Pancreas (tissue), 10 donors: ENCODE measurements at places on chromosomes 2 and 18.

GRCh38 chr18:42004653-42005052 lies 49.6 kb downstream of the PIK3C3 start:
- H3K4me1 ChIP-seq = no peaks in the 10 kb centered on the region
- H3K27ac ChIP-seq = no peak overlapping the region
- DNase-seq = no peak
- H3K27me3 ChIP-seq = no peaks in the 10 kb centered on the region
- no peaks in the 10 kb centered on the region for H3K36me3 ChIP-seq
- H3K4me3 ChIP-seq = no peak overlapping the region

GRCh38 chr2:104407641-104408040 lies 446.3 kb upstream of the POU3F3 start:
- no peaks in the 10 kb centered on the region for H3K4me1 ChIP-seq
- no peak overlapping the region for H3K27ac ChIP-seq
- H3K27me3 ChIP-seq = no peaks in the 10 kb centered on the region
- no peak for DNase-seq

GRCh38 chr2:217449444-217449843 lies 553.4 kb downstream of the TNS1 start:
- DNase-seq = no peak
- H3K36me3 ChIP-seq = no peaks in the 10 kb centered on the region
- H3K27me3 ChIP-seq = no peaks in the 10 kb centered on the region

- H3K4me3 ChIP-seq = no peak overlapping the region
- H3K27ac ChIP-seq = no peak overlapping the region
- no peaks in the 10 kb centered on the region for H3K4me1 ChIP-seq
- H3K27me3 ChIP-seq = no peaks in the 10 kb centered on the region
- no peaks in the 10 kb centered on the region for H3K36me3 ChIP-seq
- DNase-seq = no peak
These were observed 112.2 kb downstream of the OSBPL6 start for GRCh38 chr2:178306352-178307073.

GRCh38 chr18:811182-811891 lies 705 bp downstream of the YES1 start:
- peaks cover 13% of the 10 kb centered on the region for H3K4me1 ChIP-seq
- peak overlapping the region; percentile 88 for H3K27ac ChIP-seq
- no peaks in the 10 kb centered on the region for H3K36me3 ChIP-seq
- H3K4me3 ChIP-seq = peak overlapping the region; percentile 76
- H3K27me3 ChIP-seq = no peaks in the 10 kb centered on the region

GRCh38 chr18:78939734-78940494 lies 39.7 kb upstream of the SALL3 start:
- H3K36me3 ChIP-seq = no peaks in the 10 kb centered on the region
- H3K27me3 ChIP-seq = no peaks in the 10 kb centered on the region
- no peak overlapping the region for H3K27ac ChIP-seq
- no peaks in the 10 kb centered on the region for H3K4me1 ChIP-seq
- no peak for DNase-seq

DNA sequence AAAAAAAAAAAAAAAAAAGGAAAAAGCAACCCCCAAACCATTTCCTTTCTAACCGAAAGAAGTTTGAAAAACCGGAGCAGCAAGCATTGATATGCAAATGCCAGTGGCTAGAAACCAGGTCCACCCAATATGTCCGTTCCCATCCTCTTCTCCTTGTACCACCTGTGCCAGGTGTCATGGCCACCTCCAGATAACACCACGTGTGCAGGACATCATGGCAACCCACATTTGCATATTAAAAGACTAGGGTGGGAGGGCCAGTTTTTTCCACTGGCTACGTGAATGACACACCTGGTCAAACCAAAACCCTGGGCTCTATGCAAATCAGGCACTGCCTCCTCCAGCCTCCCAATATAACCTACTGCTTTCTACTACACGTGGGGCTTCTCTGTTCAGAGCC lies 303.3 kb upstream of the GULP1 start:
- H3K4me3 ChIP-seq = no peak overlapping the region
- no peak for DNase-seq
- H3K27me3 ChIP-seq = no peaks in the 10 kb centered on the region
- no peaks in the 10 kb centered on the region for H3K4me1 ChIP-seq
- no peak overlapping the region for H3K27ac ChIP-seq

DNA sequence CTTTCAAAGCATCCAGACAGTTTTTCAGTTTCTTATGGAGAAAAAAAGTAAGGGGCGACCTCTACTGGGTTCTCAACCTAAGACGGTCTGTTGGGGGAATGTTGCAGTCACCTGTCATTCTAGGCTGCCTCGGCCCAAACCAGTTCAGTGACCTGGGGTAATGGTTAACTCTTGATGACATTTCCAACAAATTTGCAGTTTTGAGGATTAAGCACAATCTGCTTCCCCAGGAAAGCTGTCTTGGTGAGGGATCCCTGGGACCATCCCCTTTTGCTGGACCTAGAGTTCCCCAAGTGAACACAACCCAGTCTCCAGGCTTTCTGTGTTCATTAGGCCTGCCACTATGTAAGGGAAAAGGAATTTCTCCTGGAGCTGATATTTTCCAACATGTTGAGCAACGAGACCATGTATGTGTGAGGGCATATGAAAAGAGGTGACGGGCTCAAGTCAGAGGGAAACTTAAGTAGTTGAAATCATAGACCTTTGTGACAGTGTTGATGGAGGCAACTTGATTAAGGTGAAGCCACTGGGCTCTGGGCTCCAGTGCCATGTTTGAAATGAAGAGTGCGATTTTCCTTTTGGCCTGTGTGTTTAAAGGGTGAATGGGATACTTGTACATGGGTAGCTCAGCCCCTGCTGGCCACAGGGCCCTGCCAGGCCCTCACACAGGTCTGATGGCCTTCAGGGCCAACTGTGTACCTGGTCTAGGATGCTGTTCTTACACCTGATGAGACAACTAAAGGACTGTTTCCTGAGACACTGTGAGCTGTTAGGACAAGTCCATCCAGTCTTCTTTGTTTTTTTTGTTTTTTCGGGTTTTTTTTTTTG lies 27.0 kb downstream of the FOSL2 start:
- H3K4me1 ChIP-seq = peaks cover 12% of the 10 kb centered on the region
- H3K36me3 ChIP-seq = no peaks in the 10 kb centered on the region
- no peak overlapping the region for H3K4me3 ChIP-seq
- no peak overlapping the region for H3K27ac ChIP-seq

GRCh38 chr18:45119876-45120275 lies 439.2 kb downstream of the SETBP1 start:
- peaks cover 7% of the 10 kb centered on the region for H3K4me1 ChIP-seq
- H3K4me3 ChIP-seq = no peak overlapping the region
- peak; percentile 25 for DNase-seq

DNA sequence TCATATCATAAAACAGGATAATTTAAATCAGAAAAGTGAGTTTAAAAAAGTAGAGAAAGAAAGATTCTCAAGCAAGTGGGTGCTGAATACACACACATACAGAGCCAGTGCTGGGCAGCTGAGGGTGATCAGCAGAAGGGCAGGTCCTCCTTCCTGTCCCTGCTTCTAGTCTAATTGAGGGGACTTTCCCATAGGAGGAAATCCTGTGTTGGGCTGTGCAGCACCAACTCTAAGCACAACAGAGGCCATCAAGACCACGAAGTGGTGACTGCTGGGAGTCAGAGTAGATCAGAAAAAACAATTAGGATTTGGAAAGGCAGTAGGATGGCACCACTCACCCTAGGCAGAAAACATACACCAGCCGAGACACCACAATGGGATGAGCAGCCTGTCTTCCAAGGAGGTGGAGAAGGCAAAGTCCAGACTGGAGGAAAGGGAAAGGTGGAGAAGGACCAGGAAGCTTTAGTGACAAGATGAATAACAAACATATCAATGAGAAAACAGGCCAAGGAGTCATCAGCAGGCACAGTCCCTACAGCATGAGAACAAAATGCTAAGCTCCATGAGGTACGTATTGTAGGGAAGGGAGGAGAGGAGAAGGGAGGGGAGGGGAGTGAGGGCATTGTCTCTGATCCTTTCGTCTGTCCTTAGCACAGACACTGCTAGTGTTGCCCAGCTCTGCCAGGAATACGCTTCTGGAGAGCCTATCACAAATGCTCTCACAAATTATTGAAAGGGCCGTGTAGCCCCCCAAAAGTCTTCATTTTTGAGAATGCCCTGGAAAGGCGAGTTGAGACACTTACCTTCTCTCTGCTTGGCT lies 16.7 kb upstream of the MSGN1 start:
- H3K27me3 ChIP-seq = no peaks in the 10 kb centered on the region
- no peaks in the 10 kb centered on the region for H3K36me3 ChIP-seq
- no peak overlapping the region for H3K27ac ChIP-seq
- no peak overlapping the region for H3K4me3 ChIP-seq
- no peak for DNase-seq

- no peaks in the 10 kb centered on the region for H3K36me3 ChIP-seq
- no peak for DNase-seq
- no peak overlapping the region for H3K27ac ChIP-seq
- H3K4me1 ChIP-seq = peaks cover 34% of the 10 kb centered on the region
These were observed 13.0 kb downstream of the YWHAQ start for GRCh38 chr2:9617749-9618148.

GRCh38 chr2:26848336-26849055 lies 564 bp downstream of the DPYSL5 start:
- no peak for DNase-seq
- H3K27me3 ChIP-seq = peaks cover 42% of the 10 kb centered on the region
- H3K4me3 ChIP-seq = no peak overlapping the region
- H3K4me1 ChIP-seq = peaks cover 23% of the 10 kb centered on the region

DNA sequence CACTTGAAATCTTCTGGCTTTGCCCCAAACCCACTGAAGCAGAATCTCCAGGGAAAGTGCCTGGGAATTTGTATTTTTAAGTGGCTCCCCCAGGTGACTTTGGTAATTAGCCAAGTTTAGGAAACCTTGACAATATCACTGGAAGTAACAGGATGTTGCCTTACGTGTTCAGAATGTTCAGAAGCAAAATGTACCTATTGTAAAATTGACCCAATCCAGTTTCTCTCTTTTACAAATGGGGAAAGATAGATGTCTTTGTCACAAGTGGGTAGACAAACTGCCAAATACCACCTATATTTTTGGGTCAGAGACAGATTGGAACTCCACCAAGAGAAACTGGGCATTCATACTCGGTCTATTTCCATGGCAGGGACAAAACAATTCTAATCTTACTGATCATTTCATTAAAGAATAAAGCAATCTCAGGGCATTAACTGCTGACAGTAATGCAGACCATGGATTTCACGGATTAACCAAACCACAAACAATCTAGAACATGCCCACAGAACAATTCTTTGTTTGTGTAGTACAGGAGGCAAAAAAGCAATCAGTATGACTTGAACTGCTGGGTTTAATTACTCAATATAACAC lies 255.8 kb downstream of the ERBB4 start:
- peaks cover 19% of the 10 kb centered on the region for H3K4me1 ChIP-seq
- no peak for DNase-seq
- H3K27ac ChIP-seq = no peak overlapping the region
- no peaks in the 10 kb centered on the region for H3K27me3 ChIP-seq

- H3K36me3 ChIP-seq = no peaks in the 10 kb centered on the region
- no peaks in the 10 kb centered on the region for H3K4me1 ChIP-seq
- no peak overlapping the region for H3K4me3 ChIP-seq
- no peak overlapping the region for H3K27ac ChIP-seq
These were observed 42.5 kb downstream of the CPO start for GRCh38 chr2:206981739-206982340.

- H3K4me1 ChIP-seq = no peaks in the 10 kb centered on the region
- H3K4me3 ChIP-seq = no peak overlapping the region
- H3K27me3 ChIP-seq = no peaks in the 10 kb centered on the region
- H3K27ac ChIP-seq = no peak overlapping the region
These were observed 169.1 kb downstream of the ATAD2B start for GRCh38 chr2:23757686-23758433.

- no peak overlapping the region for H3K27ac ChIP-seq
- no peak overlapping the region for H3K4me3 ChIP-seq
- no peaks in the 10 kb centered on the region for H3K4me1 ChIP-seq
- no peaks in the 10 kb centered on the region for H3K36me3 ChIP-seq
- no peak for DNase-seq
These were observed 264.4 kb downstream of the AFF3 start for GRCh38 chr2:99877963-99878362.

DNA sequence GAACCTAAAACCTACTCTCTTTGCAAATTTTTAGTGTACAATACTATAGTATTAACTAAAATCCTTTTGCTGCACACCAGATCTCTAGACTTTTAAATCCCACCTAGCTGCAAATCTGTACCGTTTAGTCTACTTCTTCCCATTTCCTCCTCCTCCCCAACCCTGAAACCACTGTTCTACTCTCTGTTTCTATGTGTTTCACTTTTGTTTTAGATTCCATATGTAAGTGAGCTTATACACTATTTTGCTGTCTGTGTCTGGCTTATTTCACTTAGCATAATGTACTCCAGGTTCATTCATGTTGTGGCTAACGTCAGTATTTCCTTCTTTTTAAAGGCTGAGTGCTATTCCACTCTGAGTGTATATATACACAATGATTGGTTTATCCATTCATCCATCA lies 18.4 kb upstream of the DSC2 start:
- H3K27me3 ChIP-seq = no peaks in the 10 kb centered on the region
- DNase-seq = no peak
- no peak overlapping the region for H3K27ac ChIP-seq

DNA sequence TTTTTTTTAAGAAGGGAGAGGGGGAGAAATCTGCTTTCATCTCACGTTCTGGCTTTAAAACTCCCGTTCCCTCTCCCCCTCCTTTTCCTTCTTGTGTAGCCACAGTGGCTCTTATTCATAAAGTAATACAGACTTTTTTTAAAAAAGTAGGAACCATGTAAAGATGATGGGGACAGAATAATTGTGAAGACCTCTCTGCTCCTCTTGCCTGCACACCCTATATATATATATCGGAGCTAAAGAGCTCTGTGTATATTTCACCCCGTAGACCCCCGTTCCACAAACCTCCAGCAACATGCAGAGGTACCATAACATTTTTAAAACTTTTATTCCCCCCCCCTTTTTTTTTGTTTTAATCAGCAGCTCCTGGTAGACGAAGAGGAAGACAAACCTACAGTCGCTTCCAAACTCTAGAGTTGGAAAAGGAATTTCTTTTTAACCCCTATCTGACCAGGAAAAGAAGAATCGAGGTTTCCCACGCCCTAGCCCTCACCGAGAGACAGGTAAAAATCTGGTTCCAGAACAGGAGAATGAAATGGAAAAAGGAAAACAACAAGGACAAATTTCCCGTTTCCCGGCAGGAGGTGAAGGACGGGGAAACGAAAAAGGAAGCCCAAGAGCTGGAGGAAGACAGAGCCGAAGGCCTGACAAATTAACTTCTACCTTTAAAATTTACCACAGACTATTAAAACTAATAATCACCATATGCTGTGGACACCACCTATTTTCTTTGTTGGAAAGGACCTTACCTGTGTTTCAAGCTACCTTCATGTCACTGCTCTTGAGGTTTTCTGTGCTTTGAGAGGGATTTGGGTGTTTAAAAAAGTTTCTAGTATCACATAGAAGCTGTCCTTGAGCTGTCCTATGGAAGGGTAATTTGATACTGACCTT lies 1.7 kb downstream of the HOXD8 start:
- no peak overlapping the region for H3K27ac ChIP-seq
- no peak for DNase-seq
- H3K36me3 ChIP-seq = no peaks in the 10 kb centered on the region
- peaks cover 5% of the 10 kb centered on the region for H3K4me1 ChIP-seq
- no peak overlapping the region for H3K4me3 ChIP-seq
- H3K27me3 ChIP-seq = peaks cover 75% of the 10 kb centered on the region

GRCh38 chr2:231188506-231189170 lies 9.8 kb upstream of the ARMC9 start:
- H3K4me3 ChIP-seq = no peak overlapping the region
- peak overlapping the region; percentile 36 for H3K27ac ChIP-seq
- no peaks in the 10 kb centered on the region for H3K4me1 ChIP-seq
